ENCODE measurements at places on chromosomes 4 and X.

- DNase-seq: no peak
These were observed 8.2 kb downstream of the WDR1 start for GRCh38 chr4:10108391-10108790.

DNA sequence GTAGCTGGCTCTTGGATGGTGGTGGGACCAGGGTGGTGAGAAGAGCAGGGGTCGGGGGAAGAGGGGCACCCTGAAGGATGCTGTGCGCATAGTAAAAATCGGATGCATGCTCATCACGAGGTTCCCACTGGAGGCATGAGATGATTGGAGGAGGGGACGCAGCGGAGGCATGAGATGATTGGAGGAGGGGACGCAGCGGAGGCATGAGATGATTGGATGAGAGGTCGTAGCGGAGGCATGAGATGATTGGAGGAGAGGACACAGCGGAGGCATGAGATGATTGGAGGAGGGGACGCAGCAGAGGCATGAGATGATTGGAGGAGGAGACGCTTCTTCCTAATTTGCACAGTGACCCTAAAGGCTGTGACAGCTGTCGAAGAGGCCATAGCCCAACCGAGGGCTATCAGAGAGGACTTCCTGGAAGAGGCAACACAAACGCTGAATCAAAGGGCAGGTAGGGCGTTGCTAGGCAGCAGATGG, 106.7 kb downstream of the ADRA2C start:
- no peak for DNase-seq

- no peak for DNase-seq
These were observed 98.5 kb upstream of the FAM47C start for GRCh38 chrX:36909676-36910030.

GRCh38 chr4:1879485-1879884, 8.3 kb downstream of the NSD2 start:
- DNase-seq: no peak

GRCh38 chr4:139768366-139768765, 102.7 kb downstream of the MGST2 start:
- DNase-seq: no peak

DNA sequence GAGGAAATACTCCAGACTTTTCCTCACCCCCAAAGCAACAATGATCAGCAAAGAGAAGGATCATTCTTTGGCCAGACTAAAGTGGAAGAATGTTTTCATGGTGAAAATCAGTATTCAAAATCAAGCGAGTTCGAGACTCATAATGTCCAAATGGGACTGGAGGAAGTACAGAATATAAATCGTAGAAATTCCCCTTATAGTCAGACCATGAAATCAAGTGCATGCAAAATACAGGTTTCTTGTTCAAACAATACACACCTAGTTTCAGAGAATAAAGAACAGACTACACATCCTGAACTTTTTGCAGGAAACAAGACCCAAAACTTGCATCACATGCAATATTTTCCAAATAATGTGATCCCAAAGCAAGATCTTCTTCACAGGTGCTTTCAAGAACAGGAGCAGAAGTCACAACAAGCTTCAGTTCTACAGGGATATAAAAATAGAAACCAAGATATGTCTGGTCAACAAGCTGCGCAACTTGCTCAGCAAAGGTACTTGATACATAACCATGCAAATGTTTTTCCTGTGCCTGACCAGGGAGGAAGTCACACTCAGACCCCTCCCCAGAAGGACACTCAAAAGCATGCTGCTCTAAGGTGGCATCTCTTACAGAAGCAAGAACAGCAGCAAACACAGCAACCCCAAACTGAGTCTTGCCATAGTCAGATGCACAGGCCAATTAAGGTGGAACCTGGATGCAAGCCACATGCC, 89.7 kb downstream of the TET2 start:
- no peak for DNase-seq

DNA sequence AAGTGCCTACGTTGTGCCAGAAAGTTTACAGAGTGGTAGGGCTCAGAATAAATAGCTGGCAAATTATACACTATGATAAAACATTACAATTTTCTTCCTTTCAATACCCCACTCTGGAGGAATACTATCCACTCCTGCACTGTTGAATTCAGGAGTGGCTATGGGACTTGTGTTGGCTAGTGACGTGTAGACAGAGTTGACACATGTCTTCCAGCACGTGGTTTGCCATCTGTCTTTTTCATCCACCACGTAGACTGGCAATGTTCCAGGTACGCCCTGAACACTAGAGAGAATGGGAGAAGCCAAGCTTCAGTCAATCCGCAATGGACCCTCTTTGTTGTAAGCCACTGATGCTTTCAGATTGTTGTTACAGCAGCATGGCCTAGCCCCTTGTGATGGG, 168.8 kb upstream of the RBPJ start:
- no peak for DNase-seq

DNA sequence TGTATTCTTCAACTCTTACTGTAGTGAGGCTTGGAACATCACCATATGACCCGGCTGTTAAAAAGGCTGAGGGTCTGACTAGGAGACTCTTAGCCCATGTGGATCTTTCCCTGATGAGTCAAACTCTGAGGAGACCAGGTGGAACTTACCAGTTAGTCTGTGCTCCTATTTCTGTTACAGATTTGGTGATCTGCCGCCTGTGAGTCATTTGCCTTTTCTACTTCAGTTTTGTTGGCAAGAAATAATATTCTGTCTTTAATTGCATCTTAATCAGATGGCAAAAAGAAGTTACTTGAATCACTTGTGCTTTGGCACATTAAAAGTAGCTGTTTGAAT, 48.4 kb downstream of the MTM1 start:
- DNase-seq: no peak

DNA sequence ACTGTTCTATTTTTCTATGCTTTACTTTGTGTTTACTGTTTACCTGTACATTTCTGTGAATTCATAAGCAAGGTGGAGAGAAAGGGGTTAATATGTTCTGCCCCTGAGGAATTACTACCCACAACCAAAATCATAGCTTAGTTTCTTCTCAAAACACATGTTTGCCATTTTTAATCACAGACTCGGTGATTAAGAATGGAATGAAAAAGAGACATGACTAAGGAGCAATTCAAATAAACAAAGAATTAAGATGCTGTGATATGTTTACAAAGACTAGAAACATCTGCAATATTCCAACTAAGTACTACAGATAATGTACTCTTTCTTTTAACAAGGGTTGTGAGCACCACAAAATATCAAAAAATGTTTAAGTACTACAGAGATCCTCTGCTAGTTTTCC, 11.7 kb upstream of the FAT4 start:
- no peak for DNase-seq

GRCh38 chr4:184335520-184335919, 117.8 kb upstream of the ENPP6 start:
- no peak for DNase-seq

- DNase-seq: no peak
These were observed 239.1 kb downstream of the CAMK2D start for GRCh38 chr4:113522433-113522832.

- no peak for DNase-seq
These were observed 84.2 kb downstream of the CHRNA9 start for GRCh38 chr4:40419231-40419912.

DNA sequence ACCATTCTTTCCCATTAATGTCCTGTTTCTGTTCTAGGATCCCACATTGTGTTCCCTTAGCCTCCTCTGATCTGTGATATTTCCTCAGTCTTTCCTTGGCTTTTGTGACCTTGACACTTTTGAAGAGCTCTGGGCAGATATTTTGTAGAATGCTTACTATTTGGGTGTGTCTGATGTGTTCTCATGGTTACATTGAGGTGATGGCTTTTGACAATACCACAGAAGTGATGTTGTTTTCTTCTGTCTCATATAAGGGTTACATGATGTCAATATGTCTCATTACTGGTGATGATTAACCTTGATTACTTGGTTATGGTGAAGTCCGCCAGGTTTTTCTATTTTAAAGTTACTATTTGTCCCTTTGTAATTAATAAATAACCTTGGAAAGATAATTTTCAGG, 183.7 kb downstream of the SOWAHB start:
- no peak for DNase-seq

- DNase-seq: no peak
These were observed 830.9 kb upstream of the NDST4 start for GRCh38 chr4:115944146-115944905.

GRCh38 chrX:153554519-153555167, 37.2 kb downstream of the ATP2B3 start:
- peak; percentile 24 for DNase-seq

- DNase-seq: no peak
These were observed 78.3 kb upstream of the C1QTNF7 start for GRCh38 chr4:15349531-15349935.

DNA sequence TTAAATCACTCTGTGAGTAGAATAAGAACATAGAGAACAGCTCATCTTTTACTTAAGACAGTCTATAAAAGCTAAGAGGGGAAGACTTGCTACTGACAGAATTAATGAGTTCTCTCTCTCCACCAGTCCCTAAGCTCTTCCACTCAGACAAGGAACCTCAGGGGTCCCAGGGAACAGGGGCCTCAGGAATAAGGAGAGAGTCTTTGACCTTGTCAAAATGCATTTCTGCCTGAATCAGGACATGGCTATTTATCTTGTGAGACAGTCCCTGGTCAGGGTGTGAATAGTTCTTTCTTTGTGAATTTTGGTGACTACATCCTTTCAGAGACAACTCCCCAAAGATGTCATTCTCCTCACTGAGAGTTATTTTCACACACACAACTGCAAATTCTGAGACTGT, 218.7 kb upstream of the HS3ST1 start:
- no peak for DNase-seq

DNA sequence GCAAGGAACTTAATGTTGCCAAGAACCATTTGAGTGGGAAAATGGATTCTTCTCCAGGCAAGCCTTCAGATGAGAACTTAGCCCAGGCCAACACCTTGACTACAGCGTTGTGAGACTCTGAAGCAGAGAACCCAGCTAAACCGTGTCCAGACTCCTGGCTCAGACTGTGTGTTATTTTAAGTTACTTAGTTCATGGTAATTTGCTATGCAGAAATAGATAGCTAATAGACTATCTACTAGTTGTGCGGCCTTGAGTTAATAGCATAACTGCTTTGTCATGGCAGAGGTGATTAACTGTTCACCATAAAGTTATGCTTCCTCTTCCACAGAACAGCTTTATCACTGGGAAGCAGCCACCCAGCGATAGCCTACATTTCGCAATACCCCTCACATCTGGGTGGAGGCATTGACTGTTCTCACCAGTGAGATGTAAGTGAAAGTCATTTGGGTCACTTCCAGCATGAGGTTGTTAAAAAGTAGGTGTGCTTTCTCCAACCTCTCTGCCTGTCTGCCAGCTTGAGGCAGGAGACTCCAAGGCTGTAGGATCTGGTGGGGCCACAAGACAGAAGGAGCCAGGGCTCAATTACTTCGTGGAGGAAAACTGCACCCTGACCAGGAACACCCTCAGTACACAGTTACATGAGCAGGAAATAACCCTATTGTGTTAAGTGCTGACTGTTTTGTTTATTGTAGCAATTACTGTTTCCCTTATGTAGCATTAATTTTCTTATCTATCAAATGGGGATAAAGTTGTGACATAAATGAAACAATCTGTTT, 94.2 kb downstream of the GPAT3 start:
- no peak for DNase-seq

DNA sequence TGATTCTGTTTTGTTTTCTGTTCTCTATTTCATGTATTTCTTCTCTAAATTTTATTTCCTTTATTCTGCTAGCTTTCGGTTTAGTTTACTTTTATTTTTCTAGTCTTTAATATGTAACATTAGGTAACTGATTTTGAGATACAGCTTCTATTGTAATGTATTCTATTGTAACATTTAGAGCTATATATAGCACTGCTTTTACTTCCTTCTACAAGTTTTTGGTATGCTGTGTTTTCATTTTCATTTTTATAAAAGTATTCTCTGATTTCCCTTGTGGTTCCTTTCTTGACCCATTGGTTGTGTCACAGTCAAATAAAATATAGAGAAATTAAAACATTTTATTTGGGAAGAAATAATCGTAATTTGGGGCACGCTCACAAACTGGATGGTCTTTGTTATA, 13.9 kb upstream of the CT47A1 start:
- no peak for DNase-seq

GRCh38 chr4:6178757-6179156, 21.6 kb downstream of the JAKMIP1 start:
- DNase-seq: no peak

DNA sequence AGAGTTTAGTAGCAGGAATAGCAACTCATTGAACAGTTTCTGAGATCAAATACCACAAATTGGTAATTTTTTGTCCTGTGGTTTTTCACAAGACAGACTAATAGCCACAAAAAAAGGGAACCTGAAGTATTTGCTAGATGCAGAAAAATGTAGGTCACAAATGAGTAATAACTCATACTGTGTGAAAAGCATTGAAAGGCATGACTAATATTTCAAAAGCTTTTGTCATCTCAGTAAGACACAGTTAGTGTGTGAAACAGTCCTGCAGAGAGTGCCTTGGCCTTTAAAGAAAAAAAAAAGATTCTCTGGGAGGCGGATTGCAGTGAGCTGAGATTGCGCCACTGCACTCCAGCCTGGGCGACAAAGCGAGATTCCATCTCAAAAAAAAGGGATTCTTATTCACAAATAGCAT, 31.4 kb upstream of the SLC25A31 start:
- DNase-seq: peak; percentile 81

DNA sequence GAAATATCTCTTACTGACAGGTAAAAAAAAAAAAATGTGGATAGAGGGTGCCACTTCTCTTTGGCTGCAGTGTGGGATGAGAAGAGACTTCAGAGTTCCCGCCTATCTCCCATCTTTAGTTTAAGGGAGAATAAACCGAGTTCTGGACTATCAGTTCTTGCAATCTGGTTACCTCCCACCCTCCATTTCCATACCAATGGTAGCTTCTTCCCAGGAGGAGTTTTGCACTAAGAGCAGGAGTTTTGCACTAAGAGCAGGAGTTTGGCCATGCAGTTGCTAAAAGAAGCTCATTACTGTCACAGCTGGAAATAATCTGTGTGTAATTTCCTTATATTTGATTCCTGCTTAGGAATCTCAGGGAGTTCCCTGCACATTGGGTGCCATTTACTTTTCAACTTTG, 10.8 kb upstream of the GUCY1B1 start:
- no peak for DNase-seq

GRCh38 chrX:150581093-150581775, 12.8 kb downstream of the MTM1 start:
- DNase-seq: peak; percentile 28

- no peak for DNase-seq
These were observed 819.2 kb downstream of the RAPGEF2 start for GRCh38 chr4:159922119-159922518.

- no peak for DNase-seq
These were observed 385.6 kb upstream of the FGF16 start for GRCh38 chrX:77061545-77061944.

DNA sequence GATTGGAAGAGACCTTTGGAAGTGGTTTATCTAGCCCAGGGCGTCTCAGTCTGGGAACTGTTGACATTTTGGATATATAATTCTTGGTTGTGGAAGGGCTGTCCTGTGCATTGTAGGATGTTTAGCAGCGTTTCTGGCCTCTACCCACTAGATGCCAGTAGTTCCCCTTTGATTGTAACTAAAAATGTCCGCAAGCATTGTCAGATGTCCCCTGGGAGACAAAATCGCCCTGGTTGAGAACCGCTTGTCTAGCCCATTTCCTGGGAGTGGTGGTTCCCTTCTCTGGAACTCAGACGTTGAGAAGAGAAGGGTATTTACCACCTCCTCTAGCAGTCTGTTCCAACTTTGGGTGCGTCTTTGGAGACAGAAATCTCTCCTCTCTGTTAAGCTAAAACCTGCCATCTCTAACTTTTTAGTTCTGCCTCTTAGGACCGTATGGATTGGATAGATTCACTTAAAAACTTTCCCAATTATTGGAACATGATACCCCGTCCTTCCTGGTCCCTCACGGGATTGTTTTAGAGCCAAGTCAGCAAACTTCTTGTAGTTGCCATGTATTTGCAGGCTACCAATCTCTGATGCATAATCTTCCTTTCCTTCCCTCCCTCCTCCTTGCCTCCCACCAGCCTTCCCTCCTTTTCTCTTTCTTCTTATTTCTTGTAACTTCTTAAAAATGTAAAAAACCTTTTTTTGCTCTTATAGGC, 13.9 kb downstream of the TMEM165 start:
- no peak for DNase-seq
